CD4-positive, alpha-beta T cell treated with Interleukin-6 at 100 ng/mL for 8 hours (primary cell): ENCODE measurements at places on chromosomes 4 and X.
A peak's percentile ranks its signal among the peaks of the same experiment; 100 is the strongest.

DNA sequence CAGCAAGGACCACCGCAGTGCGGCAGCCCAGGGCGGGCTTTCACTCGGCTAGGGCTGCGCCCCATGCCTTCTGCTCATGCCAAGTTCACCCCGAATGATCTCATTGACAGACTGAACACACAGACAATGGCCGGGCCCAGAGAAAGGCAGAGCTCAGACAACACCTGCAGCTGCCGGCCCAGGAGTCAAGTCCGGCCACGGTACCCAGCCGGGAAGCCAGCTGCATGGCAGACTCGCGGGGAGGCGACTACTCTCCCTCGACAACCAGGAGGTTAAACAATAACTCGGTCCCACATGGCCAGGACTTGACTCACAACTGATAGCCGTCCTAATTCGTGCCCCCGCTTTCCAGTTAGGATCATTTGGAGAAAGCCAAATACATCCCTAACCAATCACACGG is 50.4 kb downstream of the ABLIM2 start:
- no peak for DNase-seq

GRCh38 chr4:168843635-168844034 is 166.4 kb downstream of the CBR4 start:
- DNase-seq = no peak

DNA sequence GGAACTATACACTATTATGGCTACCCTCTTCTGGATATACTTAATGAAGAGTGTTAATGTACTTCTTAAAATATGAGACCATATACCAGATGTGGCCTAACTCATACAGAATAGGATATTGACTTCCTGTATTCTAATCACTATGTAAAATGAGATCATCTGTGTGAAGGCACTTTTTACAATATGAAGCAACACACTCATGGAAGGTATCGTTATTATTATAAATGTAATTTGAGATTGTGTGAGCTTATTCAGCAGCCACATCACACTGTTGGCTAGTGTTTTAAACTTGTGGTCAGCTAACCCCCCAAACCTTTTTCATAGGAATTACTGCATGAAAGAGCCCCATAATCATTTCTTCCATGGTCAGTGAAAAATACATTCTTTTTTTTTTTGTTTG is 281.8 kb upstream of the TEX13A start:
- DNase-seq = no peak

- DNase-seq = no peak
Observed at GRCh38 chr4:145003675-145004074, 94.3 kb downstream of the ANAPC10 start.

DNA sequence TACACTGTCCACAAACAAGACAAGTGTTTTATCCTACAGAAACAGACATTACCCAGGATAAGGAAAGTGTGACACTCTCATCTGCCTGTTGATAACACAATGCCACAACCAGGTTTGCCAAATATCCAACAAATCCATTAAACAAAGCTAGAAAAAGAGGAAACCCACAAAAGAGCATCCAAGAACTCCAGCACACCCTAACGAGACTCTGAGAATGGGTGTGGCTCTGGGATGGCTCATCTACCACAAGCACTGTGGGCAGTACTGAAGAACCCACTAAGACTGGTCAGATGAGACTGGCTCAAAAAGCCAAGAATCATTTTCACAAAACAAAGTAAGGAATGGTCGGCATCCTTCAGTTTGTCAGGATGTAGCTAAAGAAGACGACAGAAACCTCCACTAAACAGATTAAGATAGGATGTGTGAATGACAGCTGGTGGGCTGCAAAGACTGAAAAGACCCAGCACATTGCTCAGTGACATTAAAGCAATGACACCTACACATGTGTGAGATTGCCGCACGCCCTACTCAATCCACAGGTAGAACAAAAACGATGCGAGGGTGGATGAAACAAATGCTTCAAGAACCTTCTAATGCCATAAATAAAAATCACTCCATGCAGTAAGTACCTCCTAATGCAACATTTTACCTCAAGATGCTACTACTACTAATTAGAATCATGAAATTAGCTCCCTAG is 14.7 kb downstream of the ATP8A1 start:
- DNase-seq = no peak

DNA sequence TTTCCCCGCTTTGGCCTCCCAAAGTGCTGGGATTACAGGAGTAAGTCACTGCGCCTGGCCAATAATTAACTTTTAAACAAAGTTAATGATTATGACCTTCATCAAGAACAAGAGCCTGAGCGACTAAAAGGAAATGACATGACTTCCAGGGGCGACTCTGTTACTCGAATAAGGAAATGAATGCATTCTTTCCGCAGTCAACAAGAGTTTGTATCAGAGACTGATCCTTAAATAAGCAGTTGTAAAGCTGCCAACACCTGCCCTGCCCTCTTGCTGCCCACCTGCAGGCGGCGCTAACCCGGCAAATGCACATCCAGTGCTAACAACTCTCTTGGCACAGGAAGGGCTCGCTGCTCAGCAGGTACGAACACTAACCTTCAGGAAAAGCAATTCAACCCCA is 27.3 kb downstream of the WDR1 start:
- no peak for DNase-seq

- DNase-seq = no peak
Observed at GRCh38 chrX:132209527-132209926, 9.7 kb downstream of the RAP2C start.

DNA sequence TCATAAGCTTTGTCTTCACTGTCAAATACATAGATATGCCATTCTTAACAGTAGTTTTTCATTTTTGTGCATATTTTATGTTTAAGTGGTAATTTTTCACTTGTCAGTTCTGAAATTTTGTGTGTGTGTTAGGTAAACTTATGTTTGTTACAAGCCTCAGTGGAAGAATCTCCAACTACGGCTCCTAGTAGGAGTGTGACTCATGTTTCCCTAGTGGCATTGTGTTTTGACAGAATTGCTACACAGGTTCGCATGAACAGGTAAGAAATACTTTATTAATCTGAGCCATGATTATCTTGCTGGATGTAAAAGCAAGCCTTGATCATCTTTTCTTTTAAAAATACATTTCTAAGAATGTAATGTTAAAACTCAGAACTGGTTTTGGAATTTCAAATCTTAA is 94.4 kb downstream of the BLTP1 start:
- DNase-seq = no peak

DNA sequence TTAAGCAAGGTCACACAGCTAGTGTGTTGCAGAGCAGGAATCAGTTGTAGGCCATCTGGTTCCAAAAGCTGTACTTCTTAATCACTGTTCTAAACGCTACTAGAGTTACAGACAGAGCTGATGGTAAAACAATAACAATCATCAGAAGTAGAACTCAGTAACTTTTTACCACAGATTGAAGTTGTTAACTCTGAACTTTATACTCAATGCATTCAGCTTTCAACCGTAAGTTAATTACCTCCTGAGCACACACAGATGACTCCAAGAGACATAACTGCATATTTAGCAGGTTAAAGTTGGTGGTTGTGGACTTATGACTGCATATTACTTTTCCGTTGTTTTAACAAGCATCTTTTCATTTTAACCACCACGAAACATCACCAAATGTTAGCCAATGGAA is 127.3 kb downstream of the PRSS12 start:
- DNase-seq = no peak

GRCh38 chr4:978957-979701 is 5.8 kb upstream of the DGKQ start:
- DNase-seq = no peak

DNA sequence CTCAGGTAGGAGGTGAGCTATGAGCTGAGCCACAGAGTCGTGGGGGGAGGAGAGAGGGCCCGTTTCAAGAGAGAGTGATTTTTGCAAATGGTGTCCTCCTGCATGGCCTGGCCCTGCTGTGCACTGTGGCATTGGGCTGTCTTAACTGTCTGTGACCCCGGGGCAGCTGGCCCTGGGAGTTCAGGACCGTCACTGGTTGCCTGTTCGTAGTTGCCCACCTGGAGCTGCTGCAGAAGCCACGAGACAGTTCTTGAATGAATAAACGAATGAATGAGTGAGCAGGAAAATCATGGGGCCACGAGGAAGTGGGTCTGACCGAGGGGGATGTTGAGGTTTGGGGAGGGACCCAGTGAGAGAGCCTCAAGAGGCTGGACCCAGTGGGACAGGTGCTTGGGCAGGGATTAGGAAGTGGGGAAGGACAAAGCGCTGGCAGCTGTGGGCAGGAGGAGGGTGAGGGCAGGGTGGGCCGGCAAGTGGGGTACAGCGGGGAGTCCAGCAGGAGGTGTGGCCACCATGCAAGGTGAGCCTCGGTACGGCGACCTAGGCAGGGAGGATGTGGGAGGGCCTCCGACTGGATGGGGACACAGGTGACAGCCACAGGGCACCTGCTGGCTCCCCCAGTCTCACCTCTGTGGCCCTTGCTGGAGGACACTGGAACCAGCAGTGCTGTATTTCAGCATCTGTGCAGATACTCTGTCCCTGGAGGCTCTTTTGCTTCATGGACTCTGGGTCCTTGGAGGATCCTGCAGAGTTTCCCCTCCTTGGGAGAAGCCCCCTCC is 10.2 kb downstream of the RGS12 start:
- DNase-seq = peak; percentile 15

GRCh38 chr4:7978907-7979651 is 39.4 kb upstream of the AFAP1 start:
- no peak for DNase-seq

DNA sequence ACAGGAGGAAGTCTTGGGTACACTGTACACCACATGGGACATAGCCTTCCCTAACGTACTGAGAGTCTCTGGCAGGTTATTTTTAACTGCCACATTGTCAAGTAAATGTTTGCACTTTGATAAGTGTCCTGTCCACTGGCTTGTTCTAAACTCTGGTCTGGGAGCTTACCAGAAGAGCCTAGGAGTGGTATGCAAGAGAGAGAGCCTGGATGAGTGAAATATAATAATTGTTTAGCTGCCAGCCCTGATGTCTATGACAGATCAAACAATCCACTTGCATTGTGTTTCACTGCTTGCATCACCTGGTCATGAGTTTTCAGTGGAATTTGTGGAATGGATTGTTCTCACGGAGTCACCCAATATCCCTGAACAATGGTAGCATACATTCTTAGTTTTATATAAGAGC is 91.6 kb downstream of the SHROOM3 start:
- DNase-seq = no peak

GRCh38 chr4:138775489-138775888 is 240.1 kb upstream of the NOCT start:
- DNase-seq = no peak

DNA sequence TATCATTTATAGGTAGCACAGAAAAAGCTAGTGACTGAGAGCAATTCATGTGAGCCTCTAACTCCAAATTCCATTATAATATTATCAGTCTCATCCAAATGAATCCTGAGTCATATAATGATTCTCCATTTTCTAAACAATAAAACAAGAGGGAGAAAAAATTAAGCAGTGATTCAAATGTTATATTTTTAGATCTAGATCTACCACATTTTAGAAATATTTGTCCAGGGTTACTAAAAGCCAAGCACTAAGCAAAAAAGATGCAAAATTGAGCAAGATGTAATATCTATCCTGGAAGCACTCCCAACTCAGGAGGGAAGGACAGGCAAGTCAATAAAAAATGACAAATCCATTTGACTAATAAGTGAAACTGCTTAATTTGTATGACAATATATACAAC is 172.8 kb downstream of the FBXW7 start:
- no peak for DNase-seq

- DNase-seq = no peak
Observed at GRCh38 chr4:153652051-153652784, 31.9 kb upstream of the TLR2 start.

DNA sequence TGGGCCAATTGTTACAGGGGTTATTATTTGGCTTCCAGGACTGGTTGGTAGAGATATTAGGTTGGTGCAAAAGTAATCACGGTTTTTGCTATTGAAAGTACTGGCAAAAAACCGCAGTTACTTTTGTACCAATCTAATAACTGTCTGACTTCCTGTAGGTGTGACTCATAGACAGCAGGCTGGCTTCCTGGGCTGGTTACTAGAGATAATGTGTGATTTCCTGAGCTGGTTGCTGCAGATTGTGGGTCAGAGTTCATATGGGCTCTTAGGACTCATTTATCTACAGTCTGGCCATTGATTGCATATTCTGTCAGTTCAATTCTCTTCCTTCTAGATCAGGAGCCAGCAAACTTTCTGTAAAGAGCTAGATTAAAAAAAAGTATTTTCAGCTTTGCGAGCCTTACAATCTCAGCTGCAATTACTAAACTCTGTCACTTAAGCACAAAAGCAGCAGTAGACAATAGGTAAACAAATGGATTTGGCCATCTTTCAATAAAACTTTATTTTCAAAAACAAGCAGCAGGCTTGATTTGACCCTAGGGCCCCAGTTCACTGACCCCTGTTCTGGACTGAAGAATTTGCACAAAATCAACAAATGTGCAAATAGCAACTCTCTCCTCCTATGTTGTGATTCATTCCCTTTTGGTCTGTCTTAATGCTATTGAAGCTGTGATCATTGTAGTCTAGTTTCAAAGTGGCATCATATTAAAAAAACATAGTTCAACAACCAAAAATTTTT is 50.8 kb upstream of the BOD1L1 start:
- DNase-seq = no peak

GRCh38 chrX:70183091-70183490 is 5.8 kb downstream of the DGAT2L6 start:
- no peak for DNase-seq

GRCh38 chr4:150149381-150149780 is 71.1 kb downstream of the DCLK2 start:
- no peak for DNase-seq
